HFFc6 (cell line): ENCODE measurements at places on chromosomes 5 and 9.

DNA sequence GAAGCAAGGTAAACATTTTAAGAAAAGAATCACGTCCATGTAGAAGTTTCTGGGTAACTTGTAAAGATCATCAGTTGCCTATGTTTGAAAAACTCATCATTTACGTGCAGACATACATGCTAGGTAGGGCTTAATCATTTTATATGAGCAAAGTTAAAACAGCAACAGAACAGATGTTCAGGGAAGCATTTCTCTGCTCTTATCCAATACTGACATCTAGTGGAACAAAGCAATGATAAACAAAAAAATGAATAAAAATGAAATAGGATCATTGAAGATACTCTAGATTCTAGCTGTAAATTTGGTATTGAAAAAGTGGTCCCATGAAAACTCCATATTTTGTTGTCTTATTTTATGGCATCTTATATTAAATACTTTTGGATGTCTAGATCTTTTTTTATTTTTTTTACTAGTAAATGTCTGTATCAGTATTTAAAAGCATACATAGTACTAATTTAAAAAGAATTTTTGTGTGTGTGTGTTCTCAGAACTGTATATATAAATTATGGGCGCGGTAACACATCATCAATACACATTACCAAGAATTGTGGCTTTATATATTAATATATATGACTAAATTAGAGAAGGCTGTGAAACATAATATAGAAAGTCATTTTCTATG, 1050.2 kb downstream of the CDH12 start:
- DNase-seq, result peak; percentile 1

DNA sequence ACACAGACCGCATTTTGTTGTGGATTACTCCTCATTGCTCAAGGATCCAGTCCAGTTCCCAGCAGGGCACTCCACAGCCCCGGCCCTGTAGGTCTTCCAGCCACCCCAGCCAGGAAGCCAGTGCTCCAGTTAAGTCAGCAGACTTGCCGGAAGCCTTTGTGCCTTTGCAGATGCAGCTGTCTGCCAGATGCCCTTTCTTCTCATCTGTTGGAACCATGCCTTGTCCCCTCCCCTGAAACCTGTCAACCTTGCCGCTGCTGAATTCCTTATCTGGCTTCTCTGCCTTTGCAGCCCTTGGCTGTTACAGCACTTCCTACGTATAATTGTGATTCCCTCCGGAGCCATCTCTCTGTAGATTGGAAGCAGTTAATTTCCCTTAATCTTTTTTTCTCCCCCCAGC, 28.4 kb downstream of the PSAT1 start:
- DNase-seq, result no peak

DNA sequence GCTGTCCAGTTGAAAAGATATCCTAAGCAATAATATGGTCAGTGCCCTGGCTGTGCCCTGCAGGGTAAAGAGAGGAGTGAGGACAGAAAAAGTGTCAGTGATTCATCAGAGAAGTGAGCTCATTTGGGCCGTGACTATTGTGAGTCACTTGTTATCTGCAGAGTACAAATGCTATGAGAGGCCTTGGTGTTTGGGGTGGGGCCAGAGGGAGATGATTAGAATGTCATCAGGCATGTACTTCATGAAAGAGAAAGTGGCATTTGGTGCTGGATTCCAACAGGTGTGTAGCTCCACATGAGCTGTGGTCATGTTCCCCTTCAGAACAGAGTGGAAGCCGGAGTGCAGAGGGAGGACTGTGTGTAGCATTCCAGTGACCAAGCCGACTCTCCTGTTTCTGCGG, 174.1 kb downstream of the KDM4C start:
- peak; percentile 76 for DNase-seq

- DNase-seq, result no peak
Observed at GRCh38 chr5:36908544-36909260, 32.1 kb downstream of the NIPBL start.

- no peak for DNase-seq
Observed at GRCh38 chr5:81631621-81632020, 119.3 kb downstream of the SSBP2 start.

GRCh38 chr9:134534661-134535080, 106.9 kb upstream of the COL5A1 start:
- no peak for DNase-seq

- DNase-seq, result no peak
Observed at GRCh38 chr5:140568443-140569063, 3.9 kb downstream of the SLC35A4 start.

- DNase-seq, result no peak
Observed at GRCh38 chr5:108487951-108488350, 106.1 kb upstream of the FBXL17 start.
